ENCODE measurements at places on chromosomes 4 and X. TPM values are rescaled to one million over a fixed set of nuclear protein-coding genes. Genes with fewer than 3 reads are reported as not detected.

NUDT10 gene
- 0.79 TPM for total RNA-seq

LGI2 gene
- not detected for total RNA-seq

ETDA gene
- not detected for total RNA-seq

EPHA5 gene
- not detected for total RNA-seq

GAGE12E gene
- not detected for total RNA-seq

DMP1 gene
- total RNA-seq = not detected

AKAP17A gene
- 22.6 TPM for total RNA-seq

DNA sequence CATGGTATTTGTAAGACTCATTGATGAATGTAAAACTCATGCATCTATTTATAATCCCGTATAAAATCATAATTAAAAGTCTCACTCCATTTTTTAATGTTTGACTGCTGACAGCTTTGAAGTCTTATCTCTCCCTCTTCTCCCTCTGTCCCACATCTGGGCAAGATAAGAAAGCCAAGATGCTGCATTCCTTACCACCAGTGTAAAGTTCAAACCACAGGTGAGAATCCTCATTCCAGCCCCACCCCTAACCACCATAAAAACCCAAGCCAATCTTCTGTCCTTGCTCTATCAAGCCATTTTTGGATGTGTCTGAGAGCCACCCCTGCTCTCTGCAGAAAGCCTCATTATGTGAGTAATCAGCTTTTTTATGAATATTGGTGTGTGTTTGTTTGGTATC lies 59.3 kb upstream of the MAGED1 start:
- no peak for DNase-seq

GRCh38 chr4:188145601-188146000 lies 6.4 kb downstream of the TRIML1 start:
- no peak for DNase-seq

GRCh38 chr4:137905930-137906329 lies 336.2 kb downstream of the SLC7A11 start:
- DNase-seq = no peak

DNA sequence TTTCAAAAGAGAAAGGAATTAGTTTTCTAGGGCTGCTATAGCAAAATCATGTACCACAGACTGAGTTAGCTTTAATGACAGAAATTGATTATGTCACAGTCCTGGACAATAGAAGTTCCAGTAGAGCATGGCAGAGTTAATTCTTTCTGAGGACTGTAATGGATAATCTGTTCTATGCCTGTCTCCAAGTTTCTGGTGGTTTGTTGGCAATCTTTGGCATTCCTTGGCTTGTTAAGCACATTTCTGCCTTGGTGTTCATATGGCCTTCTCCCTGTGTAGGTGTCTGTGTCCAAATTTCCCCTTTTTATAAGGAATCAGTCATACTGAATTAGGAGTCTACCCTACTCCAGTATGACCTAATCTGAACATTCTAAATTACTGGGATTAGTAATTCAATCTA lies 336.1 kb upstream of the PABPC4L start:
- DNase-seq = no peak

GRCh38 chrX:77389891-77390290 lies 57.3 kb upstream of the FGF16 start:
- DNase-seq = peak; percentile 10

DNA sequence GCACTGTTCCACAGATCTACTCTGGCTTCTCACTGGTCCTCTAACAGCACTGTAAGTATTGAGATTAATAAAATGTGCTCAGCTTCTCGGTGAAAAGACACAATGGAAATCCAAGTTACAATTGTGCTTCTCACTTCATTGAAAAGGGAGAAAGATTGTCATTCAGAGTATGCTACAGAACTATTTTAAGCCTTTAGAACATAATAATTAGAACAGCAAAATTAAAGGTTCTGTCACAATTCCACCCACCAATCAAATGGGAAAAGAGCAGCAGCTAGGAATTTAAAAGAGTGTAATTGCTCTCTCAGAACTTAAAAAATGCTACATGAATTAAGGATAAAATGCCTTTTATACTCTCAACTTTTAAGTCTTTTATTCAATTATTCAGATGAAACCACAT lies 329.4 kb downstream of the ANK2 start:
- no peak for DNase-seq

- peak; percentile 55 for DNase-seq
Measured at GRCh38 chr4:40210776-40211175, 13.9 kb downstream of the RHOH start.

DNA sequence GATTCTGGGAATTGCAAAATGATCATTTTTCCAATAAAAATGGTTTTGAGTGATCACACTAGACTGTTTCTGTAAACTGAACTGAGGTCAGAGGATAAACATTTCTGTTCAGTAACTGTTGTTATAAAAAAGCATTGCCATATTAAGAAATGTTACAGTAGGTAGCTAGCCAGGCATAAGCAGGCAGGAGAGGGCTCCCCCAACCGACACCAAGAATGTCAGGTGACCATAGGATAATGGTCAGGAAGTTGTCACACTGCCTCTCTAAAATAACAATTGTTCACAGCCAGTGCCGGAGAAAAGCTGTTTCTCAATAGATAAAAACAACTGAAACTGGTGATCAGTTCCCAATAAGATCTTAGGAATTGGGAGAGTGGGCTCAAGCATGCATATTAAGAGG lies 306.2 kb upstream of the SLIT2 start:
- DNase-seq = no peak
